Activated T-helper 2 cell treated with anti-CD3 and anti-CD28 coated beads, Interferon-gamma antibody, Interleukin-2, Interleukin-4, amounts not matched to agents 10 μg/mL and 5 μg/mL and 100 μg/mL, durations not matched to agents 14 hours and 24 hours and 36 hours (primary cell): ENCODE measurements at places on chromosomes 6 and 20.

- no peak overlapping the region for H3K27ac ChIP-seq
- H3K4me3 ChIP-seq: no peak overlapping the region
- no peaks in the 10 kb centered on the region for H3K27me3 ChIP-seq
- no peak for DNase-seq
- H3K36me3 ChIP-seq: no peaks in the 10 kb centered on the region
Observed at GRCh38 chr6:56727097-56727850, 84.6 kb upstream of the DST start.

DNA sequence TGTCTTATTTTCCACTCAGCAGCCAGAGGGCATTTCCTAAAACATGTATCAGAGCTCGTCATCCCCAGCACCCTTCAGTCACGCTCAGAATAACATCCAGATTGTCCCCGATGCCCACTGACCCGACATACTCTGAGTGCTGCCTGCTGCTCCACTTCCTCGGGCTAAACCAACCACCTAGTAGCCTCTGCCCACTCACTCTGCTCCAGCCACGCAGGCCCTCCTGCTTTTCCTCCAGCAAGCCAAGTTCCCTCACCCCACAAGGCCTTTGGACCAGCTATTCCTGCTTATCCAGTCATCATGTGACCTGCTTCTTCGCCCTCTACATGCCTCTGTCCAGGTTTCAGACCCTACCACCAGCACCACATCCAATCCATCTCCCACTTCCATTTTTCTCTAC, 454.2 kb downstream of the CD83 start:
- H3K4me3 ChIP-seq: no peak overlapping the region
- peaks cover 10% of the 10 kb centered on the region for H3K4me1 ChIP-seq
- no peaks in the 10 kb centered on the region for H3K27me3 ChIP-seq
- no peak overlapping the region for H3K27ac ChIP-seq
- H3K36me3 ChIP-seq: peaks cover 3% of the 10 kb centered on the region

GRCh38 chr6:76776876-76777275, 686.4 kb downstream of the HTR1B start:
- no peaks in the 10 kb centered on the region for H3K27me3 ChIP-seq
- DNase-seq: no peak

- H3K4me3 ChIP-seq: no peak overlapping the region
- no peak overlapping the region for H3K27ac ChIP-seq
- no peaks in the 10 kb centered on the region for H3K4me1 ChIP-seq
- H3K27me3 ChIP-seq: peaks cover 18% of the 10 kb centered on the region
- no peak for DNase-seq
- H3K36me3 ChIP-seq: no peaks in the 10 kb centered on the region
Observed at GRCh38 chr20:63072991-63073737, 66.4 kb upstream of the BHLHE23 start.

- H3K4me1 ChIP-seq: peaks cover 28% of the 10 kb centered on the region
- H3K27ac ChIP-seq: peak overlapping the region; percentile 98
- H3K27me3 ChIP-seq: no peaks in the 10 kb centered on the region
Observed at GRCh38 chr6:31701666-31702404, 1.3 kb downstream of the ABHD16A start.

GRCh38 chr20:573414-574296, 30.1 kb upstream of the CSNK2A1 start:
- peaks cover 21% of the 10 kb centered on the region for H3K27me3 ChIP-seq
- no peaks in the 10 kb centered on the region for H3K36me3 ChIP-seq
- no peak overlapping the region for H3K4me3 ChIP-seq
- no peak for DNase-seq
- no peaks in the 10 kb centered on the region for H3K4me1 ChIP-seq
- no peak overlapping the region for H3K27ac ChIP-seq
